ENCODE measurements at places on chromosomes 5 and 9. TPM values are rescaled to one million over a fixed set of nuclear protein-coding genes. Genes with fewer than 3 reads are reported as not detected.

DEPDC1B gene
- total RNA-seq: not detected

INSL4 gene
- not detected for total RNA-seq

SPINK13 gene
- not detected for total RNA-seq

DNA sequence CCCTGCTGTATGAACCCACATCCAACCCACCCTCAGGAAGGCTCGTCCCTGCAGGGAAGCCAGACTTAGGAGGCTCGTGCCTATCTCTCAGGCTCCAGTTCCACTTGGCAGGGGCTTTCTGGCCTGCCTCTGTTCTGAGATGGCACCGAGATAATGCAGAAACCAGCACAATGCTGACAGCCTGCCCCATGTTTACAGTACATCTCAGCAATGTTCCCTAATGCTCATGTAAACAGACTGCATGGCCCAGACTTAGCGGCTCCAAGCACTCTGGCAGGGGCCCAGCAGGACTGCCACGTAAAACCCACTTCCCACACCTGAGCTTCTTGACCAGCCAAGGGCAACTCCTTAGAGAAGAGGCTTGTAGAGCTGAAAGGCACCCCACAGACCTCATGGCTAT is 499.5 kb upstream of the BRINP1 start:
- H3K4me3 ChIP-seq: no peak overlapping the region
- H3K27me3 ChIP-seq: no peaks in the 10 kb centered on the region
- DNase-seq: peak; percentile 46
- H3K27ac ChIP-seq: peak overlapping the region; percentile 53
- no peaks in the 10 kb centered on the region for H3K36me3 ChIP-seq

DNA sequence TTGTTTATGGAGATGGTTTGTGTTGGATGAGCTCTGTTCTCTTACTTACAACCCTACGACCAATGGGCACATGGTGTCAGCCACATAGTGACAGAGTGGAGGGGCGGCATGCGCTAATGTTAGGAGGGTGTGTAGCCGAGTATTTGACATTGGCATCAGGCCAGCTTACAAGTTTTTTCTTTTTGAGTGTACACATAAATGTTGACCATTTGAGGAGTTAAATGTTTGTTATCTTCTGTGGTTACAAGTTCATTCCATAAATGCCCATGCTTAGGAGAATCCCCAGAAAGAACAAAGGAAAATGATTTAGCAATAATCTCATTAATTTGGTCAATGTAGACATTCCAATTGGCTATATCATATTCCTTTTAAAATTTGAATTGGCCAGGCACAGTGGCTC is 180.1 kb upstream of the ELL2 start:
- no peaks in the 10 kb centered on the region for H3K4me1 ChIP-seq
- H3K4me3 ChIP-seq: no peak overlapping the region
- no peaks in the 10 kb centered on the region for H3K27me3 ChIP-seq

- no peak overlapping the region for H3K27ac ChIP-seq
- DNase-seq: no peak
- no peak overlapping the region for H3K4me3 ChIP-seq
- no peaks in the 10 kb centered on the region for H3K27me3 ChIP-seq
- no peaks in the 10 kb centered on the region for H3K36me3 ChIP-seq
Observed at GRCh38 chr5:158039911-158040347, 181.0 kb upstream of the CLINT1 start.

GRCh38 chr9:136806067-136806466 is 1.7 kb upstream of the RABL6 start:
- no peaks in the 10 kb centered on the region for H3K36me3 ChIP-seq
- no peak overlapping the region for H3K4me3 ChIP-seq
- no peaks in the 10 kb centered on the region for H3K27me3 ChIP-seq
- peaks cover 37% of the 10 kb centered on the region for H3K4me1 ChIP-seq
- H3K27ac ChIP-seq: no peak overlapping the region
- no peak for DNase-seq

NOTCH1 gene
- 175 TPM for total RNA-seq

GABRP gene
- total RNA-seq: 5.3 TPM

GRAMD2B gene
- 17.0 TPM for total RNA-seq

GRIN3A gene
- total RNA-seq: 0.07 TPM

GRCh38 chr5:141518618-141519015 is 29.7 kb downstream of the PCDHGC5 start:
- no peak for DNase-seq
- peaks cover 49% of the 10 kb centered on the region for H3K36me3 ChIP-seq
- peaks cover 71% of the 10 kb centered on the region for H3K4me1 ChIP-seq
- H3K27ac ChIP-seq: peak overlapping the region; percentile 81

SV2C gene
- total RNA-seq: 0.20 TPM

MYOT gene
- not detected for total RNA-seq

- no peaks in the 10 kb centered on the region for H3K4me1 ChIP-seq
- H3K27me3 ChIP-seq: no peaks in the 10 kb centered on the region
- H3K27ac ChIP-seq: no peak overlapping the region
- DNase-seq: no peak
- no peak overlapping the region for H3K4me3 ChIP-seq
Observed at GRCh38 chr5:95134326-95134725, 150.6 kb downstream of the MCTP1 start.

GRCh38 chr9:118104363-118104762 is 400.2 kb downstream of the TLR4 start:
- H3K27me3 ChIP-seq: no peaks in the 10 kb centered on the region
- H3K4me3 ChIP-seq: no peak overlapping the region
- DNase-seq: no peak
- no peaks in the 10 kb centered on the region for H3K36me3 ChIP-seq
- no peak overlapping the region for H3K27ac ChIP-seq

DNA sequence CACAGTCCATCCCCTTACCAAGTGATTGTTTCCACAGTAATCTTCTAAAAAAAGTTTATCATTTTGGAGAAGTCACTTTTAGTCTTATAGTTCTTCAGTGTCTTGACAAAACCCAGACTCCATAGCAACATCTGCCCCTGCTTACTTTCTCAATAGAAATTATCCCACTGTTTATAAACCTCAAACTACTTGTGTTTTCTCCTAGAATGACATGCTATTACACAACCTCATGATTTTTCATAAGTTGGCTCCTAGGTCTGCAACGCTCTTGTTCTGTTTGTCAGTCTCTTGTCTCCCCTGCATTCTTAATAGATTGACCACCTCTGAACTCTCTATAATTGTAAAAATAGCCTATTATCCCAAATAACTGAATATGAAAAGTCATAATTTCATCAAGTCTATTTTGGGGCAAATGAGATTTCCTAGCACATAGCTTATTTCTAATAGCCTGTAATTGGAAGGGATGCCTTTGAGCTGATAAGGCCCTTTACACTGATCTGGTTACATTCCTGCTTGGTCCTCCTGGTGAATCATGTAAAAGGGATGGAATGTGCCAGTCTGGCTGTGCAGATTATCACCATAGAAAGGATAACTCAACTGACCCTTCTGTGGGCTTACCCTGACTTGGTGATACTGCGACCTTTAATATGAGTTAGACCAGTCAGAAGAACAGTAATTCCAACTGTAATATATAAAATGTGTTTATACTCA is 69.6 kb downstream of the CHSY3 start:
- H3K27me3 ChIP-seq: no peaks in the 10 kb centered on the region
- H3K4me1 ChIP-seq: no peaks in the 10 kb centered on the region
- no peaks in the 10 kb centered on the region for H3K36me3 ChIP-seq
- no peak for DNase-seq
- H3K27ac ChIP-seq: no peak overlapping the region
- H3K4me3 ChIP-seq: no peak overlapping the region

DNA sequence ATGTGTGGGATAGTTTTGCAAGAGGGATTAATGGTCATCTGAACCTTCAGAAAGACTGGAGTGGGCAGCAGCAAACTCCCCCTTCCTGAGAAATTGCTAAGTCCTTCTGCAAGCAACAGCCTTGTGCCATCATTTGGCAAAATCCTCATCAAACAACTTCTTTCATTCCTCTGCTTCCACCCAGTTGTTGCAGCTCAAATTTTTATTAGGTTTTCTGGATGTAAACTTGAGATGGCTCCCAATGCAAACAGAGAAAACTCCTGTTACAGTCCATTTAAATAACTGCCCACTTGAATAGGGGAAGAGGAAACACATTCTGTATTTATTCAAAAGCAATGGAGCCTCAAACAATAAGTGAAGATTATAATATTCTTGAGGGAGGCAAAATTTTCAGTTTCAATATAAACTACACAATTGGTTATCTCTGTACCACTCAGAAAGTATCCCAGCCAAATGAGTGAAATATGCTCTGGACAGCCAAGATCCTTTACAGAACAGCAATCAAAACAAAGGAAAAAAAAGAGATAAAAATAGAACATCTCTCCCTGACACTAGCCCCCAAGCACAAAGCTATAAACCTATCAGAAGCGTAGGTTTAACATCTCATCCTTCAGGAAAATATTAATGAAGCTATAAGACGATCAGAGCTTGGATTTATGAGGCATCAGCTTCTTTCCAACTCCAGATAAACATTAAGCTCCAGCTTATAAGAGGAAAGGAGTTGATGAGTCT is 17.3 kb upstream of the DAP start:
- H3K4me1 ChIP-seq: no peaks in the 10 kb centered on the region
- no peaks in the 10 kb centered on the region for H3K36me3 ChIP-seq
- no peak overlapping the region for H3K4me3 ChIP-seq
- no peaks in the 10 kb centered on the region for H3K27me3 ChIP-seq
- no peak for DNase-seq
- no peak overlapping the region for H3K27ac ChIP-seq

DNA sequence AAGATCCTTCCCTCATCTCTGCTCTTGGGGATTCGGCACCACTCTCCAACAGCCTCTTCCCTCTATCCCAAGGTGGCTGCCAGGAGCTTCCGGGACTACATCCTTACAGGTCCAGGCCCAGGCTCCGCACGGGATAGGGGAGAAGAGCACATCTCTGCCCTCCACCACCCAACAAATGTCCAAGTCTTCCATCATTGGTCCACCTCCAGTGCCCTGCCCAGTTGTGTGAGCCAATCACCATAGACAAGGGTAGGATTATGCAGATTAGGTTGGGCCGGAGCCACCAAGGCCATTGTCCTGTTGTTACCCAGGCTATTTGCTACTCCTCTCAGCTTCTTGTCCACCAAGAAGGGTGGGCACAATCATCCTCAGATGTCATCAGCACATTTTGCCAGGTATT is 9.1 kb downstream of the UNC5A start:
- H3K36me3 ChIP-seq: no peaks in the 10 kb centered on the region
- no peak for DNase-seq
- no peak overlapping the region for H3K4me3 ChIP-seq
- peaks cover 22% of the 10 kb centered on the region for H3K27me3 ChIP-seq

- peaks cover 26% of the 10 kb centered on the region for H3K4me1 ChIP-seq
- H3K36me3 ChIP-seq: peaks cover 10% of the 10 kb centered on the region
- peak overlapping the region; percentile 99 for H3K27ac ChIP-seq
- no peaks in the 10 kb centered on the region for H3K27me3 ChIP-seq
Observed at GRCh38 chr5:43065948-43066798, 26.1 kb upstream of the ANXA2R start.

DNA sequence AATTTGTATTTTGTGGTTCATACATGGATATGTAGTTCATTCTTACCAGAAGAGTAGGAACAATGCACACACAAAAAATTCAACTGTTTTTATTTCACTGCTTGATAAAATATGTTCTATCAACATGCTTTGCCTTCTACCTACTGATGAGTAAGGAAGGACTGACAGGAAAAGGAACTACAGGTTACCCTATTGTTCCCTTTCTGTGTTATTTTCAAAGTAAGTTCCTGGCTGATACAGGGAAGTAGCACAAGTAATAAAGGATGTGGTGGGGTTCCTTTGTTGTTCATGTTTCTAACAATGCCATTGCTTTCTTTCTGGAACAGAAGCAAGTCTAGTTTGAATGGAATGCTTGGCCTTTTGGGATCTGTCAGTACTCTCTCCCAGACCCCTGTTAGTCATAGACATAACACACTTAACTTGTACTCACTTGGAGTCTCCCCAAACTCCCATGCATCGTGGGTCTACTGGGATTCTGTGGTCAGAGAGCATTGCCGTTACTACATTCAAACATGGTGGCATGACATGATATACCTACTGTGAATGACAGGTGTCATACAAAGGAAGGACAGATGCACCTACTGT is 20.2 kb upstream of the ALDOB start:
- no peaks in the 10 kb centered on the region for H3K36me3 ChIP-seq
- no peak overlapping the region for H3K4me3 ChIP-seq
- no peaks in the 10 kb centered on the region for H3K27me3 ChIP-seq
- H3K27ac ChIP-seq: no peak overlapping the region
- no peaks in the 10 kb centered on the region for H3K4me1 ChIP-seq
- DNase-seq: no peak

PAIP2 gene
- total RNA-seq: 67.5 TPM

- H3K27me3 ChIP-seq: no peaks in the 10 kb centered on the region
- H3K4me1 ChIP-seq: peaks cover 11% of the 10 kb centered on the region
- DNase-seq: no peak
- no peak overlapping the region for H3K4me3 ChIP-seq
- no peak overlapping the region for H3K27ac ChIP-seq
- no peaks in the 10 kb centered on the region for H3K36me3 ChIP-seq
Observed at GRCh38 chr5:17105744-17106418, 111.5 kb upstream of the BASP1 start.

GRCh38 chr9:35673132-35674024 is at the start of gene CA9:
TSS of gene CA9 (plus strand) at chr9:35673928. CDS start at chr9:35673960, 32 bp downstream.
- no peaks in the 10 kb centered on the region for H3K36me3 ChIP-seq
- peaks cover 11% of the 10 kb centered on the region for H3K4me1 ChIP-seq
- no peak within 1 kb of the TSS for H3K27ac ChIP-seq
- peak; percentile 35 for DNase-seq

- H3K27ac ChIP-seq: no peak overlapping the region
- H3K4me1 ChIP-seq: no peaks in the 10 kb centered on the region
- H3K27me3 ChIP-seq: no peaks in the 10 kb centered on the region
- DNase-seq: no peak
- peaks cover 59% of the 10 kb centered on the region for H3K36me3 ChIP-seq
Observed at GRCh38 chr5:103178167-103178566, 58.1 kb downstream of the PPIP5K2 start.

SLC27A6 gene
- not detected for total RNA-seq

IRGM gene
- total RNA-seq: 0.61 TPM

- peaks cover 26% of the 10 kb centered on the region for H3K4me1 ChIP-seq
- no peak for DNase-seq
- no peaks in the 10 kb centered on the region for H3K36me3 ChIP-seq
- H3K27ac ChIP-seq: peak overlapping the region; percentile 27
- peak overlapping the region; percentile 40 for H3K4me3 ChIP-seq
- H3K27me3 ChIP-seq: no peaks in the 10 kb centered on the region
Observed at GRCh38 chr9:127776195-127776923, 2.1 kb downstream of the SH2D3C start.

EPB41L4A gene
- total RNA-seq: 15.9 TPM

- H3K4me3 ChIP-seq: no peak overlapping the region
- peaks cover 3% of the 10 kb centered on the region for H3K36me3 ChIP-seq
- DNase-seq: peak; percentile 49
- H3K4me1 ChIP-seq: peaks cover 90% of the 10 kb centered on the region
- no peaks in the 10 kb centered on the region for H3K27me3 ChIP-seq
Observed at GRCh38 chr9:33139421-33140228, 27.5 kb downstream of the B4GALT1 start.

Measured in upper lobe of left lung (tissue), 6 donors.